Activated naive CD8-positive, alpha-beta T cell treated with anti-CD3 and anti-CD28 coated beads for 36 hours (primary cell): ENCODE measurements at places on chromosomes 6 and 20.

DNA sequence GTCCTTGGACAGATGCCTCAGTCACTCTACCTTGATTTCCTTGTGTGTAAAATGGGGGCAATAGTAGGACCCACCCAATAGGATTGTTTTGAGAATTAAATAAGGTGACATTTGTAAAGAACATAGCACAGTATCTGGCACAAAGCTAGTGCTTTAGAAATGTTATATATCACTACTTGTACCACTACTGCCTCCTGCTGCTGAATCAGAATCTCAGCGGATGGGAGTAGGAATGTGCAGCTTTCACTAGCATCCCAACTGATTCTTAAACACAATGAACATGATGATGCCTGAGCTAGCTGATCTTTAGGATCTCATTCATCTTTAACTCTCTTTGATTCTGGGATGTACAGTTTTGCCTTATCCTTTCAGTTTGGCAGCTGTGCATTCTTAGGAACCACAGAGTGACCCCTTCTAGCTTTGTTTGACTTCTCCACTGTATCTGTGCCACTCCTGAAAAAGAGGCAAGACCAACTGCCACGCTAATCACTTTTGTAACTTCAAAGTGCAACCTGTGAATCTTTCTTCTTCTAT is 7.2 kb downstream of the PBOV1 start:
- peaks cover 19% of the 10 kb centered on the region for H3K27me3 ChIP-seq
- no peak overlapping the region for H3K27ac ChIP-seq
- no peaks in the 10 kb centered on the region for H3K4me1 ChIP-seq
- H3K36me3 ChIP-seq, result no peaks in the 10 kb centered on the region
- DNase-seq, result no peak

DNA sequence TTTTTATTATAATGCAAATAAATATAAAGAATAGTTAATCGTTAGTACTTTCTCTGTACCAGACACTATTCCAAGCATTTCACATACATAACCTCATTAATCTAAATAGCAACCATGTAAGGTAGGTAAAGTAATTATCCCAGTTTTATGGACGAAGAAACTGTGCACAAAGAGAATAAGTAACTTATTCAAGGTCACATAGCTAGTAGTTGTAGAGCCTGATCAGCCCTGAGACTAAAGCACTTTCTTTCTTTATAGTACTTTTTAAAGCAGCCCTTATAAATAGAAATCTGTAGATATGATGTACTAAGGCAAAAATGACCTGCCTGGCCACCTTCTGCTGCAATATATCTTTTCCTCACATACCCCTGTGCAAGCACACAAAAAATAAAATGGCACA is 104.8 kb downstream of the MYO6 start:
- no peaks in the 10 kb centered on the region for H3K27me3 ChIP-seq
- no peaks in the 10 kb centered on the region for H3K4me1 ChIP-seq
- no peaks in the 10 kb centered on the region for H3K36me3 ChIP-seq
- no peak for DNase-seq
- H3K27ac ChIP-seq, result no peak overlapping the region
- H3K4me3 ChIP-seq, result no peak overlapping the region

- no peak for DNase-seq
- no peaks in the 10 kb centered on the region for H3K27me3 ChIP-seq
- H3K36me3 ChIP-seq, result no peaks in the 10 kb centered on the region
- H3K4me1 ChIP-seq, result no peaks in the 10 kb centered on the region
These were observed 164.7 kb upstream of the RIMS1 start for GRCh38 chr6:71721642-71722041.

DNA sequence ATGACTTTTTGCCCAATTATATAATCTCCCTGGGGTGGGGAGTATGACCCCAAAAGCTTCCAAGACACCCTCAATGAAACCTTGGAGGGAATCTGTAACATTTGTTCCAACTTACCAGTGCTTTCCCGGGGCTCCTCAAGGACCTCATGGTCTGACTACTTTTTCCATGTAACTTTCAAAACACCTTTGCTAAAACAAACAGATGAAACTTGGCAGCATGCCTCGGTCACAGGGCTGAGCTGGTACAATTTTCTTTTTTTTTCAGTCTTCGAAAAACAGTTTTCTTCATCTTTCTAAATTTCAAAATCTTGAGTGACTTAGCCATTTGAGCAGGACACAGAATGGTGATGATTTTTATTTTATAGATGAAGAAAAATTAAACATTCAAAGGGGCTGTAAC is 241.2 kb downstream of the BMP7 start:
- H3K27me3 ChIP-seq, result peaks cover 33% of the 10 kb centered on the region
- no peaks in the 10 kb centered on the region for H3K4me1 ChIP-seq
- no peak overlapping the region for H3K27ac ChIP-seq
- no peak overlapping the region for H3K4me3 ChIP-seq

GRCh38 chr6:104753251-104753650 is 106.5 kb downstream of the HACE1 start:
- no peak overlapping the region for H3K4me3 ChIP-seq
- no peaks in the 10 kb centered on the region for H3K27me3 ChIP-seq
- no peak overlapping the region for H3K27ac ChIP-seq

- H3K4me3 ChIP-seq, result no peak overlapping the region
- H3K36me3 ChIP-seq, result no peaks in the 10 kb centered on the region
- H3K27me3 ChIP-seq, result peaks cover 10% of the 10 kb centered on the region
- H3K4me1 ChIP-seq, result no peaks in the 10 kb centered on the region
These were observed 2.8 kb upstream of the CALHM4 start for GRCh38 chr6:116550796-116551195.

GRCh38 chr6:117327149-117328004 is 62.0 kb downstream of the VGLL2 start:
- H3K4me3 ChIP-seq, result no peak overlapping the region
- DNase-seq, result no peak
- peaks cover 18% of the 10 kb centered on the region for H3K27me3 ChIP-seq

- H3K4me1 ChIP-seq, result no peaks in the 10 kb centered on the region
- H3K4me3 ChIP-seq, result no peak overlapping the region
- H3K27me3 ChIP-seq, result peaks cover 4% of the 10 kb centered on the region
- H3K36me3 ChIP-seq, result no peaks in the 10 kb centered on the region
- no peak for DNase-seq
- H3K27ac ChIP-seq, result no peak overlapping the region
These were observed 53.0 kb downstream of the SMOC2 start for GRCh38 chr6:168493976-168494375.

DNA sequence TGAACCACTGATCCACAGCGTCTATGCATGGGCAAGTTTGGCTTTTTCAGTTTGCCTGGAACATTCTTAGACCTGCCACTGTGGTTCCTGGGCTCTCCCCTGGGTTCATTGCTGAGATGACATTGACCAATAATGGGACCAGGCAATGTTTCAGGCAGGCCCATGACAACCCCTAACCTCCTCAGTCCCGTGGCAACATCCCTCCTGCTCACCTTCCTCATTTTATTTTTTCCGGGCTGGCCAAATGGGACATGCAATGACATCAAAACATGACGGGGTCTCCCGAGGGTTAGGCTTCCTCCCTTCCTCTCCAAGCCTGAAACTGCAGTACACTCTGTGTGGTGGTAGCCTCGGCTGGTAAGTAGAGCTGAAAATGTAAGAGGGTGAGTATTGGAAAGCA is 234.0 kb upstream of the RREB1 start:
- H3K4me3 ChIP-seq, result no peak overlapping the region
- H3K4me1 ChIP-seq, result peaks cover 5% of the 10 kb centered on the region
- no peaks in the 10 kb centered on the region for H3K36me3 ChIP-seq

GRCh38 chr6:113017353-113017752 is 670.2 kb downstream of the RFPL4B start:
- H3K4me3 ChIP-seq, result no peak overlapping the region
- no peaks in the 10 kb centered on the region for H3K36me3 ChIP-seq
- no peaks in the 10 kb centered on the region for H3K4me1 ChIP-seq
- no peak overlapping the region for H3K27ac ChIP-seq
- H3K27me3 ChIP-seq, result no peaks in the 10 kb centered on the region
- DNase-seq, result no peak

DNA sequence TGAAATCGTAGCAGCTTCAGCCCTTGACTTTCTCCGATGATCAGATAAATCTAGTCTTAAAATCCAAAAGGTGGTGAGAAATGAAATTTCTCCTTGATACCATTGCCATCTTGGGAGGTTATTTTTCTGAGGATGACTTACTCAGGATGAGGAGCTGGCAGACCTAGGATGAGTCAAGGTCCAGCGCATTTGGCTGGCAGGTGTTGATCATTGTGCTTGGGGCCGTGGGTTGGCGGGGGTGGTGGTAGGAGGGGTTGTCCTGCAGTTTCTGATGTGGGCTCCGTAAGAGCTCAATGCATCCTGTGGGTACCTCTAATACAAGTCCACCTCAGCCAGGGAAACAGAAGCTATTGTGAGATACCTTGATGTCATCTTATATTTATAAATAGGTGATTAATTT is 148.3 kb upstream of the SCGN start:
- H3K36me3 ChIP-seq, result peaks cover 3% of the 10 kb centered on the region
- H3K4me1 ChIP-seq, result no peaks in the 10 kb centered on the region
- H3K27me3 ChIP-seq, result no peaks in the 10 kb centered on the region
- no peak for DNase-seq
- H3K27ac ChIP-seq, result no peak overlapping the region

DNA sequence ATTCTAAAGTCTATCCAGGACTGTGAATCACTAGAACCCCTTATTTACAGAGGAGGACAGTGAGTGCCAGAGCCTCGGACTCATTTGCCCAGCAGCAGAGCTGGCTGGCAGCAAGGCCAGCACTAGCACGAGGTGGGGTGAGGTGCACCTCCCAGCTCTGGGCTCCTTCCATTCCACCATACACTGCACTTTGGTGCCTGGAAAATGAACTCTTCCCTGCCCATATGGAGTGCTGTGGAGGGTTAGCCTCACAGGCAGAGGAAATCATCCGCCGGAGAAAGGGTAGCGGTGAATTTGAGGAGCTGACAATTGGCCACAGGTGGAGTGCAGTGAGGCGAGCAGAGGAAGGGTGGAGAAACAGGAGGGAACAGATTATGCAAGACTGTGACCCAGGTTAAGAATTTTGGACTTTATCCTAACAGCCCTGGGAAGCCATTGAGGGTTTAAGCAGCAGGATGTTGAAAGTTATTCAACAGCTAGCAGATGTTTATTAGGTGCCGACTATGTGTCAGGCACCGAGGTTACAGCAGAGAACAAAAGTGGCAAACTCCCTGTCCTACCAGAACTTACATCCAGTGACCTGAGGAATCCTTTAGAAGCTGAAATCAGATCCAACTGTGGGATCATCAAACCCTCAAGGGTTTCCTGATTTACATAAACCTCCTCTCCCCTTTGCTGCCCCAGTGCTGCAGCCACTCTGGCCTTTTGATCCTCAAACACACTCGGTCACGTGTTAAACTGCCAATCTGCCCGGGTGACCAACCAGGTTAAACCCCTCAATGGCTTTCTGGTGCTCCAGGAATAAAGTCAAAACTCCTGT is 6.2 kb downstream of the TRIM26 start:
- no peak overlapping the region for H3K4me3 ChIP-seq
- no peaks in the 10 kb centered on the region for H3K27me3 ChIP-seq
- peaks cover 31% of the 10 kb centered on the region for H3K36me3 ChIP-seq
- H3K27ac ChIP-seq, result no peak overlapping the region

DNA sequence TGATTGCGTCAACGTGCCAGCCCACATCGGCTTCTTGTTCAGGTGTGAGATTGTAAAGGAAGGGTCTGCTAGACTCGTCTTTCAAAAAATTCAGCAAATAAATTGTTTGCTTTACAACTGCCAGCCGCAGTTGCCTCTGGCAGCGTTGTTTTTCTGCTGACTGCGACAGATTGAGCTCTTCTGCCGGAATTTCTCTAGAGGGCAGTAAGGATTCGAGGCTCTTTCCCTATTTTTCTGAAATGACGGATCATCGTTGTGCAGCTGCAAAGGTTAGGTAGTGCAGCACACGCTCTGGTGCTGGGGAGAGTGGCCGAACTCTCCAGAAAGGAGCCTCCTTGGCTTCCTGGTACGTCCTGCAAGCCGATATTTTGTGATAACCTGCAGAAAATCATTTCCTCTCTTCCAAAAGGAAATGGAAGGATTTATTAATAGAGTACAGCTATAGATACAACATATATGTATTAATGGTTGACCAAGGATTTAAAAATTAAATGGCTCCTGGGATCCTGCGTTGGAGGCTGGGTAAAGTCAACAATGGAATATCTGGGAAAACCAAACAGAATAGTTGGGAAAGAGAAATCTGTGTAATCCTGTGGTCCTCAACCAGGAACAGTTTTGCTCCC is 121.9 kb upstream of the ZFP64 start:
- H3K27ac ChIP-seq, result no peak overlapping the region
- peaks cover 3% of the 10 kb centered on the region for H3K4me1 ChIP-seq
- no peak overlapping the region for H3K4me3 ChIP-seq
- H3K27me3 ChIP-seq, result no peaks in the 10 kb centered on the region

DNA sequence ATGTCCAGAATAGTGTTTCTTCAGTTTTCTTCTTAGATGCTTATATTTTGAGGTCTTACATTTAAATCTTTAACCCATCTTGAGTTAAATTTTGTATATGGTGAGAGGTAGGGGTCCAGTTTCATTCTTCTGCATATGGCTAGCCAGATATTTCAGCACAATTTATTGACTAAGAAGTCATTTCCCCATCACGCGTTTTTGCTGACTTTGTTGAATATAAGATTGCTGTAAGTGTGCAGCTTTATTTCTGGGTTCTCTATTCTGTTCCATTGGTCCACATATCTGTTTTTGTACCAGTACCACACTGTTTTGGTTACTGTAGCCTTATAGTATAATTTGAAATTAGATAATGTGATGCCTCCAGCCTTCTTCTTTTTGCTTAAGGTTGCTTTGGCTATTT is 179.6 kb downstream of the AKAP7 start:
- no peak for DNase-seq
- H3K27me3 ChIP-seq, result no peaks in the 10 kb centered on the region

DNA sequence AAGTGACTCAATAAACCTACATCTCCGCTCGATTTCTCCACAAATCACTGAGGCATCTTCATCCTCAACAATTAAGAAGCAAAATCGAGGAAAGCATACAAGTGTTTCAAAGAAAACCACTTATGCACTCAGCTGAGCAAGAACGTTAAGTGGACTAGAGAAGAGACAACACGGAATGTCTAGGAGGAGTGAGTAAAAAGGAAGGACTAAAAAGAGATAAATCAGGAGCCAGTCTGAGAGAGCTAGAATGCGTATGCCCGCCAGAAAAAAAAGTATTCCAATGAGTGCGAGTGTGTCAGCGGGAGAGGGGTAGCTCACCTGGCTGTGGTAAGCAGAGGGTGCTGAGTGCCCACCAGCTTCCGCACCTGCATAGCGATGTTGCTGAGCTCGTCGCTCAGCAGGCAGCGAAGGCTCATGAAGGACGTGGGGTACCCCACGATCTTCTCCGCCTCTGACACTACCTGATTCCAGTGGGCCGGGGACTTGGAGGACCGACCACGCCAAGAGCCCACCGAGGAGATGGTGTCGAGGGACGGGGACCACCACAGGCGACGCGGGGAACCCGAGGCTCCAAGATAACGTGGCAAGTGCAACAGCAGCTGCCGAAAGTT is 587 bp downstream of the PDSS2 start:
- H3K27me3 ChIP-seq, result no peaks in the 10 kb centered on the region
- DNase-seq, result peak; percentile 36
- H3K4me3 ChIP-seq, result peak overlapping the region; percentile 90
- peaks cover 24% of the 10 kb centered on the region for H3K4me1 ChIP-seq

DNA sequence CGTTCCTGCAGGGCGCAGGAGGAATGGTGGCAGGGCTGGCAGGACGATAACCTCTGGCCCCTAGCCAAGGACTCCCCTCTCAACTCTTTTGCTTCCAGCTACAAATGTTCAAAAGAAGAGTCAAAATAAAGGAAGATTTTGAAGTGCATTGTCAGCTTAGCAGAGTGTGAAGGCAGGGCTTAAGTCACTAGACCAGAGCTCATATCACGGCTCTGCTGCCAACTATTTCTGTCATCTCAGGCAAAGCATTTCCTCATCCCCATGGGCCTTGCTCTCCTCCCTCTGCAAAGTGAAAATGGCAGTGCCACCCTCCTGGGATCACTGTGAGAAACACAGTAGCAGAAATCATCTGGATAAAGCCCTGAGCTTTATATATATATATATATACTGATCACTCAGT is 36.7 kb downstream of the CFAP61 start:
- peaks cover under 1% of the 10 kb centered on the region for H3K4me1 ChIP-seq
- DNase-seq, result no peak
- H3K36me3 ChIP-seq, result no peaks in the 10 kb centered on the region
- peaks cover 10% of the 10 kb centered on the region for H3K27me3 ChIP-seq
